ENCODE measurements at places on chromosomes 7 and 10.

DNA sequence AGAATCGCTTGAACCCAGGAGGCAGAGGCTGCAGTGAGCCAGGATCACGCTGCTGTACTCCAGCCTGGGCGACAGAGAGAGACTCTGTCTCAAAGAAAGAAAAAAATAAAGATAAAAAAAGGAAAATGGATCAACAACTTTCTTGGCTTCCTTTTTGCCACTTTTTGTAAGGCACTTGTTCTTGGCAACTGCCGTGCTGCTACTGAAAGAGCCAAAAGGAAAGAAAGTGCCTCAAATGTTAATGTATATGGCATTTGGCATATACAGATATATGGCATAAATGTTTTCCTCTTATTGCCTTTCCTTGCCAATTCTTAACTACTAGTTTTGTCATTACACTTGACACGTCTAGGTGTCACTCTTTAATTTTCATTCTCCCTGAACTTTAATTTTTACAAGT, 393.7 kb upstream of the LRGUK start:
- no peak for DNase-seq

- no peak for DNase-seq
Measured at GRCh38 chr7:106655703-106656498, 5.1 kb downstream of the CCDC71L start.

DNA sequence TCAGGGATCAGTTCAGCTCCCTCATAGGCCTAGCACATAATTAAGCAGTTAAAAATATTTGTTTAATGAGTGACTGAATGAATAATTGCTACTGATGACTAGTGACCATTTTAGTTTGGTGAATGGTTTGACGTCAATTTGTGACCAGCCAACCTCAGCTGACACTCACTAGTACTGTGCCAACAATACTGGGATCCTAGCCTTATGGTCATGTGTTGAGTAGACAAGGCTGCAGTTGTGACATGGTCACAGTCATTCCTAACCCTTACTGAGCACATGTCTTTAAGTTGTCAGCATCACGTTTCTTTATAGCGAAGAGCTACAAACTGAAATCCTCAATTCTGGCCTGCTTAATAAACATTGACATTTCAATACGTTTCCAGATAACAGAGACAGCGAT, 86.9 kb upstream of the SLC26A5 start:
- DNase-seq = no peak

DNA sequence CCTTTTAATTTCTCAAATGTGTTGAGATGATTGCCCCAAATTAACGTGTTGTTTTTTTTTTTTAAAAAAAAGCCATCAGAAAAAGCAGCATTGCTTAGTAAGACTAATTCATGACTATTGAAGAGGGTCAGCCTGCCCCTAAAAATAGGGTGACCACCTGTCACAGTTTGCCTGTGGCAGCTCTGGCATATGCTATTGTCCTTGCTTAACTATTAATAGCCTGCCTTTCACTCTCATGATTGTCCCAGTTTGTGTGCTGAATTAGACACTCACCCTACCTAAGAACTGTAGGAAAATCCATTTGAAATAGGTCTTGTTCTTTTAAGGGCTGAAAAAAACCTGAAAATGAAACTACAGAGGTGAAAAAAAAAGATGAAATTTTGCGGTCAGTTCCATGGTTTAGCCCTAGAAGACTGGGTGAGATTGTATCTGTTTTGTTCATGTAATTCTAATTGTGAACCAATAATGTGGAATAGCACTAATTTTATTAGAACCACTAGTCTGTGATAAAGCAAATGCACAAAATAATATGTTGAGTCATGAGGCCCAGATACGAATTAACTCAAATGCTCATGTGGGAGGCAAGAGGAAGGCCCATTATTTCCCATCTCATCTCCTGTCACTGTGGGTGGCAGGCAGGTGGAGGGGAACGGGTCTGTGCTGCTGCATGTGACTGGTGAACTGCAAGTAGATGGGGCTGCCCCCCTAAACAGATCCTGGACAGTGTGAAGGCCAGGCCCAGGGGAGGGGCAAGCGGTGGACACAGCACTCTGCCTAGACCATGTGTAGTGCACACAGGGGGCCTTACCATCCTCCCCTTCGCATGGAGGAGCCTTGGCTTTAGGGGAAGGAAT, 265.4 kb upstream of the NFE2L3 start:
- DNase-seq = peak; percentile 73

DNA sequence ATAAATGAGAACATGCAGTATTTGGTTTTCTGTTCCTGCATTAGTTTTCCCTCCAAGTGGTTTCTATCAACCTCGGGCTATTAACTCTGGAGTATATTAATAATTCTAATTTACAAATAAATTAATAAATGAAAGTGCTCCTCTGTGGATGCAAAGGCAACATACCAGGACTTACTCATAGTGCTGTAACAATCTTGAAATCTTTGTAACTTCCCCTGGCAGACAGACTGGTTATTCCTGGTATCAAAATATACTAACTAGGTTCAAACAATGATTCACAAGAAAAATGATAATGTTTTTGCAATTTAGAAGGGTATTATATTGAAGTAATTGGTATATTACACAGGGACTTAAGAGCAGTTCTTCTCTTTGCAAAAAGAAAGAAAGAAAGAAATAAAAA, 177.2 kb downstream of the FANK1 start:
- DNase-seq = no peak

GRCh38 chr7:3867863-3868262, 566.8 kb downstream of the SDK1 start:
- DNase-seq = no peak

- no peak for DNase-seq
Measured at GRCh38 chr10:121879476-121879875, 48.4 kb downstream of the ATE1 start.

DNA sequence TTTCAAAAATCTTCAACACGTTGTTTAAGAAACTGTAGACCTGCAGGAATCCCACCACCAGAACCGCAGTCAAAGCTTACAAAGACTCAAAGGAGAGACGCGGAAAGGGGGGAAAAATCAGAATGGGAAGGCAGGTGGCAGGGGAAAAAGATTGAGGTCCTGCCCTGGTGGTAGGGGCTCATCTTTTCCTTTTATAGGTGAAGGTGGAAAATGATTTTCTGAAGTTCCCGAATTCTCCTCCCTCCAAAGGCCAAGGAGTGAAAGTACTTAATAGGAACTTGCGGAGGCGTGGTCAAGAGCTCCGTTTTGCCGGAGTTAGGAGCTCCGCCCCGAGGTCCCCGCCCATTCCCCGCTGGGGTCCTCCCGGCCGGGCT, 724 bp downstream of the BBIP1 start:
- DNase-seq = peak; percentile 94

DNA sequence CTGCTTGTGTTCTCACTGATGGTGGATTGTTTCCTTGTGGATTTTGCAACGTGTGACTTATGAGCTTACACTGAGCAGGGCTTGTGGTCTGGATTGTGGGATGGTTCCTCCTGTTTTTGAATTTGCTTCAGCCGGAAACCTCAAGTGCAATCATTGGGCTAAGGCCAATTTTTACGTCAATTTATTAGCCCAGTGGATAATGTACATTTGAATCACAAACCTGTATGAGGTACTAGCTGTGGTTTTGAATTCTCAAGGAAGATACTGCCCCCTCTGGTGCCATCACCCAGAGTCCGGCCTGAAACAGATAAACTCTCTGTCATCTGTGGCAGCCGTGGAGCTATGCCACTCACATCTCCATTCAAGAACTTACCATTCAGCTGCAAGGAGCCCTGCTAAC, 7.3 kb upstream of the ZNF777 start:
- no peak for DNase-seq

DNA sequence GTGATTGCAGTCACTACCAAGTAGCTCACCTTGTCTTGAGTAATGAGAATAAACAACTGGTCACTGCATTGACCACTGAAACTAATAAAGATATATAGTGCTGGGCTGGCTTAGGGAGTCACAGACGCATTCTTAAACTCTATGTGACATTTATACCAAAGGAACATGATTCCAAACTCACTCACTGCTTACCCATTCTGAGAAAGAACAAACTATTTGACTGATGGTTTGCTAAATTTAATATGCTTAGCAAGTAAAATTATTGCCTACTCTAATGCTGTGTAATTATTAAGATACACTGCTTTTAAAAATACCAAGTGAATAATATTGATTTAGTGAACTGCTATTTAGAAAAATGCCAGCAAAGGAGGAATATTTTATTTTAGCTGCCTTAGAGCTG, 191.1 kb downstream of the LRMDA start:
- no peak for DNase-seq

DNA sequence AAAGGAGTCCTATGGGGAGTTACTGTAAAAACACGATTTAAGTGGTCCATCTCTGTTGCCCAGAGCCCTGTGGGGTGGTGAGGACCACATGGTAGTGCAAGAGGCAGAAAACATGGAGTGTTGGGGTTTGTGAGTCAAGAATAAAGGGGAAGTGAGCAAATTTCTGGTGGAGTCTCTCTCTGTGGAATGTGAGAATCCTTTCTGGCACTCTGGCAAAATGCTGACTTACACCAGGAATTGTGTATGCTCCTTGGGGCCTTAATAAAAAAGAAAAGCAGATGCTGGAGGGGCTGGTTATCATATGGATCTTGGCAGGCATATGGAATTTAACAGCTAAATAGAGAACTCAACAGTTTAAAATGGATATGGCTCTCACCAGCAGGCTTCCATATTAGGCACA, 486.0 kb downstream of the TNS3 start:
- no peak for DNase-seq

DNA sequence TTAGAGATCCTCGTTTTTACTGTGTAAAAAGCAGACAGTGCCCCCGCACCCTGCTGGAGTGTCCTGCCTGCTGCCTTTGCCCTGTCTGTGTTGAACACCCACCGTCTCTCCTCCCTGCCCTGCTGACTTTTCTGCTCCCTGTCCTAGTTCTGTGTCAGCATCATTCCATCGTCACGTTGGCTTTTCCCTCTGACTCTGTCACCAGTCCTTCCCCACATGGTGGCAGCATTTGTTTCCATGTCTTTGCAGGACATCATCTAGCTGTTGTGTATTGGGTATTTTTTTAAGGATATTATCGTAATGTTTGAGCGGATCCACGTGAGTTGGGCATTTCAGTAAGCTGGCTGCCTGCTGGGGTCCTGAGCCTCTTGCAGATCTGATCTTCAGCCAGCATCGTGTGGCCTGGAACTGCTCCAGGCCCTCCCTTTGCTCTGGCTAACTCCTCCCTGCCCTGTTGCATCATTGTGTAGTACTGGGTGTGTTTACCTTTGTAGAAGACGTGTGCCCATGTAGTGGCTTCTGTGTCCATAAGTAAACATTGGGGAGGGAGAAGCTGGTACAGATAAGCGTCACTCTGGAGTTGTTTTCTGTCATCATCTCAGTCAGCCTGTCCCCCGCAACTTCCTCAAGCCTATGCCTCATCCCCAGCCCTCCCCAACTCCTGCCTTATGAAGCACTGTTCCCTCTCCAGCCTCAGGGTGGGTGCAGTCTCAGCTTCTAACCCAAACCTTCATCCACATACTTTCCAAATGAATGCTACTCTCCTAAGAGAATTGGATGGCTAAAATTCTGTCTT, 44.3 kb downstream of the TRRAP start:
- no peak for DNase-seq

DNA sequence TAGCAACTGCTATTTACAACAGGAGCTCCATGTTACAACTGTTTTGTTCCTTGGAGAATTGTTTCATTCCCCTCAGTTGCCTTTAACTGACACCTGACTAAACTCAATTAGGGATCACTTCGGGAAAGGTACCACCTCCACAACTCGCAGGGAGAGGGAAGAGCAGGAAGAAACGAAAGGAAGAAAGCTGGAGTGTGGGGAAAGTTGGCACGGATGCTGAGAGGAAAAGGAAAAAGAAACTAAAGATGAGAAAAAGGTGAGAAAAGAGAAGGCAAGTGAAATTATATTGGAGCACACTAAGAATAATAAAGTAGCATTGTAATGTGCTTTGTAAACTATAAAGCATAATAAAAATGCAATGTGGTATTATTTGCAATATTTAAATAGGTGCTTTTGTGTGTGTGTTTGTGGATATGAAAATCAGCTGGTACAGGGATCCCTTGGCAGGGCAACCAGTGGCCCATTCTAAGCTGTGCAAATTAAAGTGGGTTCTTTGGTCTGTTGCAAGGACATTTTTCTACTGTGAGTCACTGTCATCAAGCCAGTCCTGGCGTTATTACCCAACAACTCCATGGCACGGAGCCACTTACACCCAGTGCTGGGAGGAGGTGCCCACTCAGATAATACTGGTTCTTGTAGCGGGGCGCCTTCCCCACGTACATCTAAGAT, 45.9 kb downstream of the HIPK2 start:
- no peak for DNase-seq

DNA sequence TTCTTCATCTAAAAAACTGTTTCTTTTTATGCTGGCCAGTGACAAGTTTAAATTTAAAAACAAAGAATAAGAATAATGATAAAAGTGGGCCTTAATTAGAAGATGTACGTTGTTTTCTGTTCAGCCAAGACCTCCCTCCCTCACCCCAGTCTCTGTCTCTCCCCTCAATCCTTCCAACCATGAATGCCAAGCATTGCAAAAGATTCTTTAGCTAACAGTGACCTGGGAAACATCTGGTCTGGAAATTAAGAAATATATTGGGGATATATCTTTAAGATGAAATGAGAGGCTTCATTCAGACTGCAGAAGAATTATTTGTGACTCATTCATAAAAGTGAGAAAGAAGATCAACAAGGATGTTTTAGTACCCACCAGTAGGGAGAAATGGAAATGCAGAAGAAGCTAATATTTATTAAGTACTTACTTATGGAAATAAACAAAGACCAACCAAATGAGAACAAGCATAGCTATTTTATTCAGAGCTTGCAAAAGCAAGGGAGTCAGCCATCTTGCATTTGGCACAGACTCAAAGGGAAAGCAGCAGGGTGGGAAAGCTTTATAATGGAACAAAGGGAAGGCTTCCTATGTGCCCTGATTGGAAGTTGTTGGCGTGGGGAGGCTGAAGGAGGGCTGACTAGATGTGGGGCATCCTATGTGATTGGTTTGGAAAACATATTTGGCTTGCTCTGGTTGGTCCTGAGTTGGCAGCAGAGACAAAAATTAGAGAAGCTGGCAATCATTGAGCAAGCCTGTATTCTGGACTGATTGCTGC, 595.4 kb upstream of the GHITM start:
- DNase-seq = peak; percentile 14

DNA sequence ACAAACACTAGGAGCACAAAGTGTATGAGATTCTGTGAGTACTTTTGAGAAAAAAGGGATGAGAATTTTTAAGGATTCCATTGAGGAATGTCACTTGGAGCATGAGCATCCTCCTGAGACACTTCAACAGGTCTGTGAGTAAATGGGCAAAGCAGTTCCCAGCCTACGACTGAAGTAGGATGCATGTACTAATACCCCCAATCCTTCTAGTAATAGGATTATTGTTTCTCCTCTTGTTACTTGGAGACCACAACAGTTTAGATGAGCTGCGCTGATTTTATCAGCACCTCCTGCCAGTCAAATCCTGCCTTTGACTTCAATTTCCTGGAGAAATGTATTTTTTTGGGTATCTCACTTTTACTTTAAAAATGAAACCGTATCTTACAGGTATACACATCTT, 820 bp downstream of the BBS9 start:
- peak; percentile 93 for DNase-seq

GRCh38 chr7:21064698-21065648, 278.3 kb upstream of the SP8 start:
- no peak for DNase-seq

GRCh38 chr7:80505900-80506500, 5.9 kb downstream of the GNAT3 start:
- no peak for DNase-seq

- DNase-seq = peak; percentile 20
Measured at GRCh38 chr7:51224811-51225595, 91.6 kb downstream of the COBL start.

- DNase-seq = no peak
Measured at GRCh38 chr7:150824379-150825177, 24.0 kb downstream of the TMEM176A start.
